ENCODE measurements at places on chromosomes 13 and 19. TPM values are rescaled to one million over a fixed set of nuclear protein-coding genes. Genes with fewer than 3 reads are reported as not detected.

GRCh38 chr19:40571005-40571318, 5.7 kb upstream of the SHKBP1 start:
- no peak overlapping the region for H3K27ac ChIP-seq
- no peaks in the 10 kb centered on the region for H3K36me3 ChIP-seq
- H3K4me3 ChIP-seq: peak overlapping the region; percentile 42
- DNase-seq: no peak
- peaks cover 4% of the 10 kb centered on the region for H3K27me3 ChIP-seq

- H3K36me3 ChIP-seq: no peaks in the 10 kb centered on the region
- H3K27me3 ChIP-seq: no peaks in the 10 kb centered on the region
- no peaks in the 10 kb centered on the region for H3K4me1 ChIP-seq
These were observed 45.5 kb upstream of the DPRX start for GRCh38 chr19:53586277-53586691.

DNA sequence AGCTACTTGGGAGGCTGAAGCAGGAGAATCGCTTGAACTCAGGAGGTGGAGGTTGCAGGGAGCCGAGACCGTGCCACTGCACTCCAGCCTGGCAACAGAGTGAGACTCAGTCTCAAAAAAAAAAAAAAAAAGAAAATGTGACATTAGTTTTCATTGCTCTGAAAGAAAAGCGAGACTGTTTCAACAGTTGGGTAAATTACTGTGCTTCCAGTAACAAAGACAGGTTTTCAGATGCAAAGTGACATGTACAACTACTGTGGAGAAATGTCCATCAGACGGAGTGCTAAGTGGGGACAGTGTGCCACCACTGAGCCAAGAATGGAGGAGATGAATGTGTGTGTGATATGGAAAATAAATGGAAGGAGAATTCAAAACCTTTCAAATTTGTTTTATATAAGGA, 24.2 kb upstream of the SLC15A1 start:
- no peaks in the 10 kb centered on the region for H3K4me1 ChIP-seq
- H3K4me3 ChIP-seq: no peak overlapping the region
- no peaks in the 10 kb centered on the region for H3K36me3 ChIP-seq
- no peak overlapping the region for H3K27ac ChIP-seq

- H3K27ac ChIP-seq: no peak overlapping the region
- H3K36me3 ChIP-seq: no peaks in the 10 kb centered on the region
- no peak for DNase-seq
- no peaks in the 10 kb centered on the region for H3K4me1 ChIP-seq
- H3K27me3 ChIP-seq: no peaks in the 10 kb centered on the region
These were observed 155.8 kb downstream of the URI1 start for GRCh38 chr19:30097746-30098280.

DNA sequence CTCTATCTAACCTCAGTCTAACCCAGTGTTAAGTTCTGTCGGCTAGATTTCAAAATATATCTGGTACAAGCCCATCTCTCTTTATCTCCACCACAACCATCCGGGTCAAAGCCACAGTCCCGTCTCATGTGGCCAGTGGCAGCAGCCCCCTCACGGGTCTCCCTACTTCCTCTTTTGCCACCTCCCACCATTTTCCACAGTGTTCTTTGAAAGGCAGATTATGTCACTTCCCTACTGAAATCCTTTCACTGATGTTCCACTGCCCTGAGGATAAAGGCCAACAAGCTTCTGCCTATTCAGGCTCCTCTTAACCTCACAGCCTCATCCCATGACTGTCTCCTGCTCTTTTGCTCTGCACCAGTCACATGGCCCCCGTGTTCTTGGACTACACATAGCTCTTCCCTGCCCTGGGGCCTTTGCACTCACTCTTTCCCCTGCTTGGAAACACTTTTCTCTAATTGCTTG, 117.2 kb downstream of the UBL3 start:
- no peaks in the 10 kb centered on the region for H3K27me3 ChIP-seq
- DNase-seq: no peak
- H3K27ac ChIP-seq: no peak overlapping the region
- no peak overlapping the region for H3K4me3 ChIP-seq
- H3K4me1 ChIP-seq: no peaks in the 10 kb centered on the region

DNA sequence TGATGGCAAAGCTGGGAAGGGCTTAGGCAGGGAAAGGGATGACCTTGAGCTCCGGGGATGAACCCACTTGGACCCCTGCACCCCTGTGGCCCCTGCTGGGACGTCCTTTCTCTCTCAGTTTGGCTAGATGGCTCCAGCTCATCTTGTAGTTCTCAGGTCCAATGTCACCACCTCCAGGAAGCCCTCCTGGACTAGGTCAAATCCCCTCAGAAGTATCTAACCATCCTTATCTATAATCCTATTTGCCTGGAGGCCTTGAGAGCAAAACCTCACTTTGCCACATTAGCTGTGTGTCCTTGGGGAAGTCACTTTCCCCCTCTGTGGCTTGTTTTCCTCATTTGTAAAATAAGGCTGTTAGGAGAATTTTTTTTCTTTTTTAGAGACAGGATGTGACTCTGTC, 42.7 kb upstream of the NFIC start:
- no peaks in the 10 kb centered on the region for H3K27me3 ChIP-seq
- no peak overlapping the region for H3K27ac ChIP-seq
- DNase-seq: no peak
- no peak overlapping the region for H3K4me3 ChIP-seq
- no peaks in the 10 kb centered on the region for H3K4me1 ChIP-seq

- no peaks in the 10 kb centered on the region for H3K36me3 ChIP-seq
- no peaks in the 10 kb centered on the region for H3K4me1 ChIP-seq
- H3K27me3 ChIP-seq: no peaks in the 10 kb centered on the region
- peak overlapping the region; percentile 49 for H3K27ac ChIP-seq
These were observed 187.1 kb downstream of the TDRD3 start for GRCh38 chr13:60583911-60584753.

GRCh38 chr19:16208847-16209665, 11.3 kb downstream of the AP1M1 start:
- H3K4me1 ChIP-seq: peaks cover 4% of the 10 kb centered on the region
- no peak overlapping the region for H3K4me3 ChIP-seq
- no peak for DNase-seq
- no peaks in the 10 kb centered on the region for H3K36me3 ChIP-seq
- no peaks in the 10 kb centered on the region for H3K27me3 ChIP-seq

Gene SPACA4
- total RNA-seq: 3.9 TPM

- H3K27me3 ChIP-seq: no peaks in the 10 kb centered on the region
- H3K4me1 ChIP-seq: no peaks in the 10 kb centered on the region
- no peak overlapping the region for H3K4me3 ChIP-seq
- H3K36me3 ChIP-seq: no peaks in the 10 kb centered on the region
- no peak overlapping the region for H3K27ac ChIP-seq
These were observed 26.9 kb downstream of the MZT1 start for GRCh38 chr13:72700509-72700908.

DNA sequence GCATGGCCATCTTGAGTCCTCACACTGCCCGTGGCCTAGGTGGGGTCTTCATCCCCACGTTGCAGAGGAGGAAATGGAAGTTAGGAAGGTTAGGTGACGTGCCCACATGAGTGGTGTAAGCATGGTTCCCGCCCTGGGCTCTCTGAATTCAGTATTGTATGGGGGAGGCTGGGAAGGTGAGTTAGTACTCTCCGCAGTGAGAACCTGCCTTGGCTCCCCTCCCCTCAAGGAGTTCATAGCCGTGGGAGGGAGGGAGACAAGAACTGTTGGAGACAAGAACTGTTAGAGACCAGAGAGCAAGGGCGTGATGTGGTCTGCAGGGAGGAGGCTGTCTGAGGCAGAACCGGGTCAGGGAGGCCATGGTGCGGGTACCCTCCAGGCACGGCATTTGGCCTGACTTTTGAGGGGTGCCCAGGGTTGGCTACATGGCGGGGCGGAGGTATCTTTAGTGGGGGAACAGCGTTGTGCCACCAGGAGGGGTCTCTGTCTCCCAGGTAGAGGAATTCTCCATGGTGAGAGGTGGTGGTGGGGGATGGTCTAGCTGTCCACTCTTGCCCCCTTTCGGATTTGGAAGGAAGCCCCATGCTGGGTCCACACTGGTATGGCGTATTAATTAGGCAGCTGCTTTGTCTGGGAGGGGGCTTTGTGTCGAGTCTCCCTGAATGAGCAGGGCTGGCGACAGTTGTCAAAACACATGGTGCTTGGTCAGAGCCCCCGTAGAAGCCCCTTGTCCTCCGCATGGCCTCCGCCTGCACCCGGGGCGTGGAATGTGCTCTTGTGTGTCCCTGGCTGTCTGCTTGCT, 45.8 kb downstream of the CAPN12 start:
- no peaks in the 10 kb centered on the region for H3K36me3 ChIP-seq
- H3K4me1 ChIP-seq: peaks cover 86% of the 10 kb centered on the region
- peak overlapping the region; percentile 52 for H3K27ac ChIP-seq
- DNase-seq: no peak

- H3K4me1 ChIP-seq: no peaks in the 10 kb centered on the region
- no peak overlapping the region for H3K27ac ChIP-seq
- H3K4me3 ChIP-seq: no peak overlapping the region
- no peak for DNase-seq
These were observed 28.4 kb upstream of the ENOX1 start for GRCh38 chr13:43815204-43815603.

DNA sequence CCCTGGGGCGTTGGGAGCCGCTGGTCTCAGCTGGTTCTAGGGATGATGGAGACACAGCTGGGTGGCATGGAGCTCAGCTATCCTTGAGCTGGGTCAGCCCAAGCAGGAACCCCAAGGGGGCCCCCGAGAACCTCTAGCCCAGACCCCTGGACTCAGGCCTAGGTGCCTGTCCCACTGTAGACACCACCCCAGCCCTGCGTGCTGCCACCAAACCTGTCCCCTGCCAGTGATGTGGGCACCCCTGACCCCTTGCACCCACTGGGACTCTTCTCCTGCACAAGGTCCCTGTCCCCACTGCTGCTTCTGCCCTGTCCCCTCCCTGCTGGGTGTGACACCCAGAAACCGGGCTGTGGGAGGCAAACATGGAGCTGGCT, 26.8 kb downstream of the CEBPA start:
- H3K27me3 ChIP-seq: no peaks in the 10 kb centered on the region
- no peak overlapping the region for H3K4me3 ChIP-seq

Gene PEAK3
- total RNA-seq: 2.0 TPM

- H3K4me1 ChIP-seq: no peaks in the 10 kb centered on the region
- no peak overlapping the region for H3K27ac ChIP-seq
- no peaks in the 10 kb centered on the region for H3K27me3 ChIP-seq
- H3K4me3 ChIP-seq: no peak overlapping the region
- DNase-seq: no peak
- H3K36me3 ChIP-seq: peaks cover 5% of the 10 kb centered on the region
These were observed 17.5 kb downstream of the IZUMO4 start for GRCh38 chr19:2114218-2114617.

GRCh38 chr19:870963-871401, 11.5 kb downstream of the CFD start:
- no peaks in the 10 kb centered on the region for H3K27me3 ChIP-seq
- H3K27ac ChIP-seq: peak overlapping the region; percentile 87
- no peak overlapping the region for H3K4me3 ChIP-seq
- no peak for DNase-seq

DNA sequence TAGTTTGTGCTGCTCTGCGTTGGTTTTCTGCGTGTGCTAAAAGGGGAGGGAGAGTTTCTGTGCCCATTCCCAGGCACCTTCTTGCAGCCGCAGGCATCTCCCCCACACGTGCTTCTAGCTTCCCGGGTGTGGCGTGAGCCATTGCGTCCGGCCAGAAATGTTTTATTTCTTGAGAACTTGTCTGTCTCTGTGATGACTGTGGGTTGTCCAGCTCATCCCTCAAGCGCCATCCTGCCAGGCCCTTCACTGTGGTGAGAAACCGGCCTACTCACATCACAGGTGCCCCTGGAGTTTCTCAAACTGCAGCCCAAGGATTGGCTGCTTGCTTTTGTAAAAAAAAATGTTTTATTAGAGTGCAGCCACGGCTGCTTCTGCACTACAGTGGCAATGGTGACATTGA, 24.2 kb downstream of the EPN1 start:
- DNase-seq: no peak
- H3K4me3 ChIP-seq: no peak overlapping the region
- H3K4me1 ChIP-seq: peaks cover 3% of the 10 kb centered on the region
- no peak overlapping the region for H3K27ac ChIP-seq
- H3K36me3 ChIP-seq: no peaks in the 10 kb centered on the region

GRCh38 chr13:112078879-112079531, 12.1 kb downstream of the SOX1 start:
- no peaks in the 10 kb centered on the region for H3K4me1 ChIP-seq
- H3K36me3 ChIP-seq: no peaks in the 10 kb centered on the region
- peaks cover 5% of the 10 kb centered on the region for H3K27me3 ChIP-seq
- no peak overlapping the region for H3K4me3 ChIP-seq
- no peak overlapping the region for H3K27ac ChIP-seq

- no peaks in the 10 kb centered on the region for H3K27me3 ChIP-seq
- no peak overlapping the region for H3K27ac ChIP-seq
- H3K4me1 ChIP-seq: peaks cover 13% of the 10 kb centered on the region
- no peak overlapping the region for H3K4me3 ChIP-seq
These were observed 62.2 kb downstream of the CCNE1 start for GRCh38 chr19:29873801-29874575.

- no peaks in the 10 kb centered on the region for H3K27me3 ChIP-seq
- H3K4me1 ChIP-seq: peaks cover 100% of the 10 kb centered on the region
- H3K4me3 ChIP-seq: no peak overlapping the region
- no peak for DNase-seq
These were observed 6.3 kb downstream of the SH3GL1 start for GRCh38 chr19:4393947-4394590.

GRCh38 chr13:28327373-28328270, 167.3 kb downstream of the FLT1 start:
- H3K4me1 ChIP-seq: peaks cover 2% of the 10 kb centered on the region
- no peak overlapping the region for H3K27ac ChIP-seq
- no peaks in the 10 kb centered on the region for H3K27me3 ChIP-seq
- no peak for DNase-seq
- H3K36me3 ChIP-seq: no peaks in the 10 kb centered on the region

DNA sequence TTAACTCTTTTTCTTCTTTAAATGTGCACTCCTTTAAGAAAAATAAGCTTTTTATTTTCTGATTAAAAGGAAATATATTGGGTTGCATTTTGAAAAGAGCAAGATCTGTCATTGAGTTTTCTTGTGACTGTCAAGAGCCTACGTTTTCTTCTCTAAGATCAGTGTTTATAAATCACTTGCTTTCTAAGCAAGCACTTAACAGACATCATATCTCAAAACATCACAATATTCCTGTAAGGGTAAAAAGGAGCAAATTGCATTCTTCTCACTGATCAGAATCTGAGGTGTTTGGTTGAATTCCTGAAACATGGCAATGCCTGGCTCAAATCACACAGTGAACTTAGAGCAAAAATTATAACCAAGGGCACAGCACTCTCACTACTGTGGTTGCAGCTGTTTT, 231.3 kb downstream of the PCDH17 start:
- H3K4me1 ChIP-seq: no peaks in the 10 kb centered on the region
- H3K27me3 ChIP-seq: no peaks in the 10 kb centered on the region
- DNase-seq: no peak
- H3K27ac ChIP-seq: no peak overlapping the region
- no peak overlapping the region for H3K4me3 ChIP-seq
- H3K36me3 ChIP-seq: no peaks in the 10 kb centered on the region

GRCh38 chr13:25933520-25933919, 118.3 kb downstream of the SHISA2 start:
- H3K4me3 ChIP-seq: no peak overlapping the region
- H3K27ac ChIP-seq: no peak overlapping the region
- no peaks in the 10 kb centered on the region for H3K36me3 ChIP-seq
- DNase-seq: no peak

DNA sequence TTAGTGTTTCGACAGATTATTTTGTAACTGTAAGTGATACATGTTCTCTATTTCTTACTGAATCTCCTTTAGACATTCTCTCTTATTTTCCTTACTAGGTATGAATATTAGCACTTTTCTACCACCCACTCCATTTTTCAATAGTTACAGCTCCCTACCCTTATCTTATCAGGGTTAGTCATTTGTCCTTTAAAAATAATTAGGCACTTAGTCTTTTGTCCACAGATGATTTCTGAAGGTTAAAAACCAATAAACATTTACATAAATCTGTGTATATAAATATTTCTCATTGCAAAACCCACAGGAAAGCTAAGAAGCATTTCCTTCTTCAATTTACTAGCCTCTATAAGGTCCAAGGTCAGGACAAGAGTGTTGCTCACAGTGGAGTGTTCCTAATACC, 624.1 kb upstream of the MIR17HG start:
- H3K27me3 ChIP-seq: no peaks in the 10 kb centered on the region
- no peaks in the 10 kb centered on the region for H3K4me1 ChIP-seq
- no peak for DNase-seq
- no peak overlapping the region for H3K4me3 ChIP-seq

Data from vagina (tissue), 2 donors.